Stomach (tissue), 19 donors: ENCODE measurements at places on chromosomes 3 and 15. TPM values are rescaled to one million over a fixed set of nuclear protein-coding genes. Genes with fewer than 3 reads are reported as not detected.

- H3K4me1 ChIP-seq: no peaks in the 10 kb centered on the region
- peaks cover 74% of the 10 kb centered on the region for H3K36me3 ChIP-seq
- no peaks in the 10 kb centered on the region for H3K27me3 ChIP-seq
- no peak for DNase-seq
- H3K4me3 ChIP-seq: no peak overlapping the region
- no peak overlapping the region for H3K27ac ChIP-seq
Measured at GRCh38 chr3:45007091-45007490, 19.0 kb upstream of the CLEC3B start.

DNA sequence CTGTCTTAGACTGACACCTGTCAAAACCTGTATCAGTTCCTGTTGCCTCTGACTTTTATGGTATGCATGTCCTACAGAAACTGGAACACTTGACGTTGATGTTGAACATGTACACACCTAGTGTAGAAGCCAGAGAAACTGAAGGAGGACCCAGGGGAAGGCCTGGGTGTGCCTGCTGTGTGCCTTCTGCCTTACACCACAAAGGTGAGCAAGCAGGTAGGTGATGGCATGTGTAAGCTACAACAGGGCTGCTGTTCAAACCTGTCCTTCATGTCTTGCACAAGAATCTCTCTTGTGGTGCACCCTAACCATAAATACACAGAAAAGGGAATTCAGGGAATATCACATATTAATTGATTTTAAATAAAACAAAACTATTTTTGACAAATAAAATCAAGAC, 13.6 kb upstream of the AQP9 start:
- H3K36me3 ChIP-seq: no peaks in the 10 kb centered on the region
- no peak overlapping the region for H3K27ac ChIP-seq
- H3K27me3 ChIP-seq: no peaks in the 10 kb centered on the region
- no peaks in the 10 kb centered on the region for H3K4me1 ChIP-seq
- H3K4me3 ChIP-seq: no peak overlapping the region

DNA sequence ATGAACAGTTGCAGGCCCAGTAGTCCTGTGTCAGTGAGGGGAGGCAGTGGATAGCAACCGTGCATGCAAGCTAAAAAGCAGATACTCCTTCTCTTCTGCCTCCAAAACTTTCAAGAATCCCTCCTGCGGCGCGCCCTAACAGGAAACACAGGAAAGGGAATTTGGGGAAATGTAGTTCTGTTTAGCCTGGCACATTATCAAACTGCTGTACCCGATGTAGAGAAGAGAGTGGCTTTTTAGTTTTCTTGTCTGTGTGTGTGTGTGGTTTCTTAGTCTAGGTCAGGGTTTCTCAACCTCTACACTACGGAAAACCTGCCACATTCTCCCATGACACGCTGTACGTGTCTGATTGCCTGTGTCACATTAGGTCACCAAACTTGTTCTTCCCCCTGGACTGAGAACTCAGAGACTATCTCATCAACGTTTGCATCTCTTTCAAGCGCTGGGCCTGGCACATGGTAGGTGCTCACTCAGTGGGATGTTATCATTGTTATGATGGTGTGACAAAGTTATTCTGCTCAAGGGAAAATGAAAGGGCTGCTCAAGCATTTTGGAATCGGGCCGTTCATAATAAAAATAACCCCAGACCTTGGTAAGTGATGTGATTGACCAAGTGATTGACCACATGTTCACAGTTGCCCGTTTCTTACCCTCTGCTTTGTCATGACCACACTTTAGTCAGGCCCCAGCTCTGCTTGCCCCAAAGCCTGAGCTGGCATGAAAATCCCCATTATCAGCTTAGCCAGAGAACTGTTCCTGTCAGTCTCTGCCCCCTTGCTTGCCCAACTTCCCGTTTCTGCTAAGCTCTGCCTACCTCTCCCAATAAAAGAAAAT, 33.2 kb downstream of the TM4SF4 start:
- DNase-seq: no peak
- no peaks in the 10 kb centered on the region for H3K27me3 ChIP-seq
- H3K4me3 ChIP-seq: no peak overlapping the region
- H3K4me1 ChIP-seq: peaks cover 11% of the 10 kb centered on the region

DNA sequence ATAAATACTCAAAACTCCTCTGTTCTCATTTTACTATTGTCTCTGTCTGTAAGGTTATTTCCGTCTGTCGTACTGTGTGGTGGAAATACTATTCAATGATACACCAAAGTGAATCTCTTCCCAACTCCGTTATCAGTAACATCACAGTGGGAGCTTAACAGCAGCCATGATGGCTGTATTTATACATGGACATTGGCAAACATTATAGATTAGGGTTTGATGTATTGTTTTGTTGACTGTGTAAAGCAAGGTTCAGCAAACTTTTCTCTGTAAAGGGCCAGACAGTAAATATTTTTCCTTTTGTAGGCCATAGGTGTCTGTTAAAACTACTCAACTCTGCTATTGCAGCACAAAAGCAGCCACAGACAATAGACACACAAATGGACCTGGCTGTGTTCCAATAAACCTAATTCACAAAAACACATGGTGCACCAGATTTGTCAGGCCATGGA, 23.2 kb downstream of the LIPC start:
- no peak overlapping the region for H3K27ac ChIP-seq
- H3K27me3 ChIP-seq: no peaks in the 10 kb centered on the region
- no peak for DNase-seq
- H3K36me3 ChIP-seq: no peaks in the 10 kb centered on the region

CPNE4 gene
- 4.1 TPM for total RNA-seq

DNA sequence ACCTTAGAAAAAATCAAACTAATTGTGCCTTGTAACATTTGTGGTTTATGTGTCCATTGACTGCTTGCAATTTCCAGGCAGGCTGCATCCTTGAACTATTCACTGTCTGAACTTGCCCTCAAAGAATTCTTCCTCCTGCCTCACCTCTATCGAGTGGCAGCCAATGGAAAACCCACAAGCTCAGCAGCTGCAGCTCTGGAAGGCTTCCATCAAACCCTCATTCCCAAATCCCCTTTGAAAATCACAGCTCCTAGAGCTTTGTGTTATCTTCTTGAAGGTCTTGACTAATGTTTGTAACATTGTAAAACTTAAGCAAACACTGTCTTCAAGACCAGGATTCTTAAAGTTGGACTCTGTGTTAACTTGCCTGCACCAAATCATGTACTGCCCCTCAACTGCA, 81.1 kb downstream of the FILIP1L start:
- H3K4me1 ChIP-seq: no peaks in the 10 kb centered on the region
- H3K27me3 ChIP-seq: no peaks in the 10 kb centered on the region
- DNase-seq: no peak
- H3K27ac ChIP-seq: no peak overlapping the region
- H3K36me3 ChIP-seq: no peaks in the 10 kb centered on the region
- no peak overlapping the region for H3K4me3 ChIP-seq

GCSAM gene
- total RNA-seq: not detected

DNA sequence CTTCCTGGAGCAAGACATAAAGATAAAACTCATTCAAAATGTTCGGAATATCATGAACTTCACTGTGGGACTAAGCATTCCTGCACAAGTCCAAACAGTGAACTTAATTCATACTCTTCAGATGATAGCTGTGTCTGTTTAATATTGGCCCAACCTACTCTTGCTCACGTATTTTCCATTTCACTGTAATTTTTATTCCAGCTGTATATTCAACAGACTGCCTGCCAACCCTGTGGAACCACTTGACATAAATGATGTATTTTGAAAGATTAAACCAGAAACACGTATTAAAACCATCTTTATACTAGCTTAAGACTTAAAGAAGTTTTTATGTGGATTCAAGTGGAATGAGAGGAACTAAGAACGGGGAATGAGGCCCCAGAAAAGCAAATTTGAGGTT, 172.5 kb downstream of the TMEM108 start:
- DNase-seq: peak; percentile 45
- H3K4me1 ChIP-seq: no peaks in the 10 kb centered on the region
- H3K27me3 ChIP-seq: no peaks in the 10 kb centered on the region
- no peak overlapping the region for H3K27ac ChIP-seq
- no peak overlapping the region for H3K4me3 ChIP-seq

GRCh38 chr3:188473045-188473444, 319.1 kb downstream of the LPP start:
- peaks cover 50% of the 10 kb centered on the region for H3K4me1 ChIP-seq
- no peaks in the 10 kb centered on the region for H3K36me3 ChIP-seq
- peak overlapping the region; percentile 43 for H3K27ac ChIP-seq
- no peaks in the 10 kb centered on the region for H3K27me3 ChIP-seq
- H3K4me3 ChIP-seq: no peak overlapping the region

DNA sequence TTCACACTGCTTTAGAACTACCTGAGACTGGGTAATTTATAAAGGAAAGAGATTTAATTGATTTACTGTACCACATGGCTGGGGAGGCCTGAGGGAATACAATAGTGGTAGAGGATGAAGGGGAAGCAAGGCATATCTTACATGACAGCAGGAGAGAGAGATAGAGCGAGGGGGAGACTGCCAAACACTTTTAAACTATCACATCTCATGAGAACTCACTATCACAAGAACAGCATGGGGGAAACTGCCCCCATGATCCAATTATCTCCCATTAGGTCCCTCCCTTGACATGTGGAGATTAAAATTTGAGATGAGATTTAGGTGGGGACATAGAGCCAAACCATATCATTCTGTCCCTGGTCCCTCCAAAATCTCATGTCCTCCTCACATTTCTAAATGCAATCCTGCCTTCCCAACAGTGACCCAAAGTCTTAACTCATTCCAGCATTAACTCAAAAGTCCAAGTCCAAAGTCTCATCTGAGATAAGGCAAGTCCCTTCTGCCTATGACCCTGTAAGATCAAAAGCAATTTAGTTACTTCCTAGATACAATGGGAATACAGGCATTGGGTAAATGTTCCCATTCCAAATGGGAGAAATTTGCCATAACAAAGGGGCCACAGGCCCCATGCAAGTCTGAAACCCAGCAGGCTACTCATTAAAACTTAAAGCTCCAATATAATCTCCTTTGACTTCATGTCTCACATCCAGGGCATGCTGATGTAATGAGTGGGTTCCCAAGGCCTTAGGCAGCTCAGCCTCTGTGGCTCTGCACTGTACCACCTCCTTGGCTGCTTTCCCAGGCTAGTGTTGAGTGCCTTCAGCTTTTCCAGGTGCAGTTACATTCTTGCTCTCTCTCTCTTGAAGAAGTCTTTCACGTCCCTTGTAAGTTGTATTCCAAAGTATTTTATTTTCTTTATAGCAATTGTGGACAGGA, 481.7 kb upstream of the TGFBR2 start:
- no peak overlapping the region for H3K27ac ChIP-seq
- DNase-seq: peak; percentile 44
- no peaks in the 10 kb centered on the region for H3K4me1 ChIP-seq
- no peak overlapping the region for H3K4me3 ChIP-seq

DNA sequence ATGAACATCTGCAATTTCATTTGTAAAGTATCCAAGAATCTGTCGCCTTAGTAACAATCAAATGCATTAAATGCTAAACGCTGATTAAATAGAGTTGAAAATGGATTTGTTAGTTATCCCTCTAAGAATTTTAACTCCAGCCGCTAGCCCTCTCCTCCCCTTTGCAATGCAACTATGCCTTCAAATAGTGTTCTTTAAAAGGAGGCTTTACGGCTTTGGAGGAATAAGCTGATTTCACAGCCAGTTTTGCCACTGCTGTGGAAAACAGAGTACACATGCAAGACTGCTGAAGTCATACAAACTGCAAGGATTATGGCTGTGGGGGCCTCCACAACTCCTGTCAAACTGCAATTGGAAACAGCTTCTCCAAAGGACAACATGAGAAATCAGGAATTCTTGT, 89.2 kb downstream of the CERS3 start:
- peaks cover 7% of the 10 kb centered on the region for H3K4me1 ChIP-seq
- H3K27ac ChIP-seq: no peak overlapping the region
- H3K4me3 ChIP-seq: no peak overlapping the region
- no peaks in the 10 kb centered on the region for H3K27me3 ChIP-seq
- no peaks in the 10 kb centered on the region for H3K36me3 ChIP-seq

- no peaks in the 10 kb centered on the region for H3K27me3 ChIP-seq
- H3K4me3 ChIP-seq: peak overlapping the region; percentile 87
- H3K27ac ChIP-seq: peak overlapping the region; percentile 94
Measured at GRCh38 chr3:52454250-52454937, 553 bp upstream of the TNNC1 start.

ADAMTS9 gene
- total RNA-seq: 35.6 TPM

GRCh38 chr15:33700695-33701303, 267.5 kb upstream of the CHRM5 start:
- no peak overlapping the region for H3K27ac ChIP-seq
- DNase-seq: peak; percentile 89
- no peak overlapping the region for H3K4me3 ChIP-seq
- no peaks in the 10 kb centered on the region for H3K27me3 ChIP-seq

CATSPER2 gene
- total RNA-seq: 7.8 TPM

SLITRK3 gene
- not detected for total RNA-seq

DNA sequence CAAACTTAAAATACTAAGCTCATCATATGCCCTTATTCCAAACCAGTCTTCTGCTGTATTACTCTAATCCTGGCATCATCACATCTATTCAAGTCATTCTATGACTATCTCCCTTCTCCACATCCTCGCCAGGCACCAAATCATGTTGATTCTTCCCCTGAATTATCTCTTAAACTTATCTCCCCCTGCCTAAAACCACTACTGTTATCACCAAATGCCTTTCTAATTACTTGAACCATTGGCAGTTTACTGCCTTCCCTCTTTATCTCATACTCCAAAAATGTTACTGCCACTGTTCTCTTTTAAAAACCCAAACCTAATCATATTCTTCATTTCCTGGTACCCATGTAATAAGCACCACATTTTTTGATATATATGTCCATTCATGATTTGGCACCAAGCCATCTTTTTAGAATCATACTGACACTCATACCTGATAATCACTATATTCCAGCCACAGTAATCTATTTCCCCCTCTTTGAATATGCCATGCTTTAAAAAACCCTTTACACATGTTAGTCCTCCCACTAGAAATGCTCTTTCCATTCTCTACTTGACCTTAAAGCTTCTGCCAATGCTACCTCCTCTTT, 126.8 kb downstream of the PEAK1 start:
- no peaks in the 10 kb centered on the region for H3K4me1 ChIP-seq
- no peaks in the 10 kb centered on the region for H3K27me3 ChIP-seq
- no peak overlapping the region for H3K27ac ChIP-seq
- no peaks in the 10 kb centered on the region for H3K36me3 ChIP-seq
- DNase-seq: no peak

- no peaks in the 10 kb centered on the region for H3K27me3 ChIP-seq
- H3K4me3 ChIP-seq: no peak overlapping the region
- no peak for DNase-seq
- no peak overlapping the region for H3K27ac ChIP-seq
- no peaks in the 10 kb centered on the region for H3K4me1 ChIP-seq
- no peaks in the 10 kb centered on the region for H3K36me3 ChIP-seq
Measured at GRCh38 chr3:15522016-15522415, 510 bp upstream of the COLQ start.

DNA sequence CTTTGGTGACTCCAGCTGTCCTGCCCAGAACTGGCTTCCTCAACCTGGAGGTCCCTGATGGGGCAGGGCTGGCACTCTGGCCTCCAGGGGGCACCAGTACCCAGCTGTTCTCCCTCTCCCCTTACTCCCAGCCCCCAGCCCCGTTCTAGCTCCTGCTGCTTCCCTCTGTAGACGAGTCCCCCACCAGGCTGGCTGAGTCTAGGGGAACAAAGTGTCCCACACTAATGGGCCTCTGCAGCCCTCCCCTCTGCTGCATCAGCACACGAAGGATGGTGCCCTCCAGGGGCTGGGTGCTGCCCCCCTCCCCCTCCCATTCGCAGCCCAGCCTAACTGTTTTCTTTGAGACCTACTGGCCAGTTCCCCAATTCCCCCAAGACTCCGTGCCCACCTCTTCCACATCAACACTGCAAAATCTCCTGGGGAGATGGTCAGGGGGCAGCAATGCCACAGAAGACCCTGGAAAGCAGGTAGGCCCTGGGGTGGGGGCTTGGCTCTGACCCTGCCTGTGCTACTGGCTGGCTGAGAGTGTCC, 4.2 kb downstream of the RHCG start:
- DNase-seq: no peak
- H3K27me3 ChIP-seq: peaks cover 99% of the 10 kb centered on the region
- H3K27ac ChIP-seq: no peak overlapping the region
- H3K4me3 ChIP-seq: no peak overlapping the region
- no peaks in the 10 kb centered on the region for H3K4me1 ChIP-seq
- no peaks in the 10 kb centered on the region for H3K36me3 ChIP-seq
